ENCODE measurements at places on chromosomes 6 and 20.
A peak's percentile ranks its signal among the peaks of the same experiment; 100 is the strongest.

DNA sequence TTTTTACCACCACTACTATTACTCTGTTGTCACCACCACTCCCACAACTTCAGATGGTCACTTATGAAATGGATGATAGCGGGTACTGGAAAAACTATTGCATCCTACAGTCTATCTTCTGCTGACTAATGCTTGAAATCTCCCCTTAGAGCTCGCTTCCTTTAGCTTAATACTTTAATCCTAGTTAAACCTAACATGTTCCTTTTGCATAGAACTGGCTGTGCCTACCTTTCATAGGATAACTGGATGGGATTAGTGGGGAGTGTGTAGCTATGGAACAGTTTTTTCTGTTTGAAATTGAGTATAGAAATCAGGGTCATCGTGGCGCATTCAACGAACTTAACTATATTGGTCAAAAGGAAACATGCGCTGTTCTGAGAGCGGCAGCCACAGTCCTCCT, 294.7 kb downstream of the FARS2 start:
- no peak for DNase-seq

GRCh38 chr20:45822857-45823256, 4.3 kb downstream of the TNNC2 start:
- no peak for DNase-seq

DNA sequence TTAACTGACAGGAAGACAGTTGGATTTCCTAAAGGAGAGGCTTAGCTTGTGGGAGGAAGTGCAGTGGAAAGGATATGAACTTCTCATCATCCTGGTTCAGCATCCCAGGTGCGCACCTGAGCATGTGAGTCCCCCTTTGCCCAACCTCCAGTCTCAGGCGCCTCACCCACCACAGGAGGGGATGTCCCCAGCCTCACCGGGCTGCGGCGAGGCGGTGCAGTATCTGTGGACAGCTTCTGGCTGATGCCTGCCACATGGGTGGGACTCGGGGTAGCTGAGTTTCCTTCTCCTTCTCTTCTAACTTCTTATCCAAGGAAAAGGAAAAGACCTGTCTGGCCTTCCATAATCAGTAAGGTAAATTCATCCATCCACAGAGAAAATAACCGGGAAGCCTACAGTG, 539.3 kb upstream of the AGPAT4 start:
- no peak for DNase-seq

DNA sequence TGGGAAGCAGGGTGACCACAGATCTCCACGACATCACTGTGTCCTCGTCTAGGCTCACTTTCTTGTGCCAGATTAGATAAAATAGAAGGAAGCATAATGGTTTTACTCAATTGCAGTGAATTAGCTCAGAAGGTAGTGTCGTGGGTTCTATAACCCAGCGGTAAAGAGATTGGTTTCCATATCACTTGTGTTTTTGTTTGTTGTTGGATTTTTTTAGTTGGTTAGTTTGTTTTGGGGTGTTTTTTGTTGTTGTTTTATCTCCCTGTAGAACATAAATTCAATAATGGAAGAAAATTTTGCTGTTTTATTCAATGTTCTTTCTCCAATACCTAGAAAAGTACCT, 85.9 kb upstream of the PRSS16 start:
- no peak for DNase-seq

DNA sequence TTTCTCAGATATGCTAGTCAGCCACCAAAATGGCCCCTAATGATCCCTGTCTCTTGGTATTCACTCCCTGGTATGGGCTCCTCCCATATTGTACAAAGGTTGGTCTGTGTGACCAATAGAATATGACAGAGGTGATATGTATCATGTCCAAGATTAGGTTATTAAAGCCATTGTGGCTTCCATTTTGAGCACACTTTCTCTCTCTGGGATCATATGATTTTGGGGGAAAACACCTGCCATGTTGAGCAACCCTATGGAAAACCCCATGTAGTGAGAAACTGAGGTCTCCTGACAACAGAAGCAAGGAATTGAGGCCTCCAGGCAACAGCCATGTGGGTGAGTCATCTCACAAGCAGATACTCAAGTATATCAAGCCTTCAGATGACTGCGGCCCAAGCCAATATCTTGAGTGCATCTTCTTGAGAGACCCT, 7.1 kb upstream of the ZNF318 start:
- DNase-seq = no peak

DNA sequence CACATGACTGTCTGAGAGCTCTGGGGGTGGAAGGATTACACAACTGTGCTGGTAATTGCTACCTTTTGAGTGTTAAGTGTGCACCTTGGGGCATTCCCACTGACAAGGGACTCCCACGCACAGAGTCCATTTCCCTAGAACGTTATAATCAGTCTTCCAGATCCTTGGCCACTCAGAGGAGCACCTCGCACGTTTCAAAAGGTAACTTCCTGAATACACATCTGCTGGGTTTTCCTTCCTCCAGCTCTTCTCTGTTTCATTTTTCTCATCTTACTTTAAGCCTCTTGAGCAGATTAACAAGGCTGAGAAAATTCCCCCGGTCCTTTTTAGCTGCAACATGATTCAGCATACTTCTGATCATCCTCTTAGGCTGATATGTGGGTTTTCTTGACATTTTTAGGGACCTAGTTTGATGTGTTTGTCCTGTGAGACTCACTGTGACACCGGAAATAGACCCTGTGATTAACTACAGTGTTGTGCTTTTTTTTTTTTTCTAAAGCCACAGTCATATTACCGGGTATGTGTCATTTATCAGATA, 98.4 kb upstream of the DUSP22 start:
- DNase-seq = peak; percentile 47

- no peak for DNase-seq
Observed at GRCh38 chr20:51687108-51687507, 81.1 kb downstream of the ATP9A start.

- no peak for DNase-seq
Observed at GRCh38 chr20:35101620-35102019, 9.0 kb upstream of the TRPC4AP start.

- no peak for DNase-seq
Observed at GRCh38 chr6:95249661-95250060, 327.7 kb upstream of the MANEA start.

DNA sequence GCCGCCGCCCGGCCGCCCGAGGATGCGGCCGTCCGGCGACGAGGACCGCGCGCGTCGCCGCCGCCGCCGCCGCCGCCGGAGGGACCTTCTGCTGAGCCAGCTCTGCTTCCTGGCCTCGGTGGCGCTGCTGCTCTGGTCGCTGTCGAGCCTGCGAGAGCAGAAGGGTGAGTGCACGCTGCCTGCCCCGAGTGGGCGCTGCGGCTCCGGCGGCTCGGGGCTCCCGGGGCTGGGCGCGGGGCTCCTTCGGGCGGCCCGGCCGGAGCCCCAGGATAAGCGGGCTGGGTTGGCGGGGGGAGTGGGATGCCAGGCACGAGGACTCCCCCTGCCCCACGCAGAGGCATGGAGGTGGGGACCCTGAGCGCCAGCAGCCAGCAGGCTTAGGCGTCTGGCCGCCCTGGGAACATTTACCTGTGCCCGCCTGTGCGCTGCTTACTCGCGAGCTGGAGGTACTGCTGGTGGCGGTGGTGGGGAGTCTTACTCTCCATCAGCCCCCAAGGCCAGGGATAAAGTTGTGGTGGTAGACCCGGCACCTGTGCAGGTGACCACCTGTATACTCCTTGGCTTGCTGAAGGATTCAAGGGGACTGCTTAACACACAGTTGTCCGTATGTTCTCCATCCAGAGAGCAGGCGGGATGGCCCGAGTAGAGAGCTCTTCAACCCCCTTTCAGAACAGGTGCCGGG, 520 bp downstream of the SLC24A3 start:
- no peak for DNase-seq

DNA sequence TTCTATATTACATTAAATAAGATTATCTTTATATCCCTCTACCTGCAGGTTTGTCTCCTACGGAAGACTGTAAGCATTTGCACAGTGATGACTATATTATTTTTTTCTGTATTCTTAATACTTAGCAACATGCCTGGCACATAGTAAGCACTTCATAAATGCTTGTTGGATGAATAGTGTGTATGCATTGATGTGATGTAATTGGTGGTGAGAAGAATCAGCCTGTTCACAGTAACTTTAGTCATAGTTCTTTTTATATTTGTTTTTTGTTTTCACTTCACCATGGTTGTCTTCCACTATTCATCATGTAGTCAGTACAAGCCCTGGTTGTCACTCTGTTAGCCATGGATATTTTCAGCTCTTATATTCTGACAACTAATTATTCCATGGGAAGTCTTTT, 184.0 kb upstream of the FLRT3 start:
- DNase-seq = no peak

DNA sequence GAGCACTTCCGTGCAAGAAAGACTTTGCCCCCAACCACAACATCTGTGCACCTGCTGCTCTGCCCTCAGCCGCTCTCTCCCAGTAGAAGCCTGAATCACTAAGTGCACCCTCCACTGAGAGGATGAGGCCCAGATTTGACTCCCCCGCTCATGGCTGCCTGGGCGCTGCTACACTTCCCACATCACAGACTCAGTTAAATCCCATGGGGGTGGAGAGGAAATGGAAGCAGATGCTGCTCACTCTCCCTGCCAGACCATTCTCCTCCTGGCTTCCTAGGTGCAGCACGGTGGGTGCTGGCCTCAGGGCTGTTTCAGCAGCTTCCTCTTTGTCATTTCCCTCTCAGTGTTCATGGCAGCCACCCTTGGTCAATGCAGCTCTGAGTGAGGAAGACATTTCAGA, 4.8 kb downstream of the CST5 start:
- no peak for DNase-seq

DNA sequence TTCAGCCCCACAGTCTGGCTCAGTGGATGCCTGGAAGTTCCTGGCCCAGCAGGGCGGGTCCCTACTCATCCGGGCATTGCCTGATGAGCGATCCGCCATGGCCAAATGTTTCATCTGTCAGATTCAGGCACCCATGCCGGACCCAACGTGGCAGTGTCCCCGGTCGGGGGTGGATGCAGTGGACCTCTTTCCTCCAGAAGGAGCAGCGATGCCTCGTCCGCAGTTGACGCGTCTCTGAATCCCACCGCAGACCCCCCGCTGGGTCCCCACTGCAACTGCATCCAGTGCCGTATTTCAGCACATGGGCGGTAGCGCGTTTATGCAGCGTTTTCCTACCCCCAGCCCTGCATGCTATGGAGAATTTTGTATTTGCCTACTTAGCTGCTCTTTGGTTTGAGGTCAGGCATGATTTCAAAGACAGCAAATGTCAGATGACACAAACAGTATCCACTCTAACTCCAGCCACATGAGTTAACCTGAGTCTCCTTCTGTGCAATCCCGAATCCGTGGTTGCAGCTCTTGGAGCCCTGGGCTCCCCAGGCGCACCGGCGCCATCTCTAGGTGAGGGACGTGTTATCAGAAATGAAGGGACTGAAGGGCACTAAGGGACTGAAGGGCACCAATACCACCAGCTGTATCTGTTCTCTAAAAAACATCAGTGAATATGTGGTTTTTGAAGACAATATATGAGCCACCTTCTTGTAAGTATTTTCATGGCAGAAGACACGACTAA, 72.6 kb upstream of the THBS2 start:
- no peak for DNase-seq

GRCh38 chr6:157019115-157019641, 242.0 kb downstream of the ARID1B start:
- no peak for DNase-seq

GRCh38 chr20:2006452-2007361, 12.8 kb upstream of the PDYN start:
- peak; percentile 17 for DNase-seq

GRCh38 chr20:18224968-18225568, 63.3 kb upstream of the ZNF133 start:
- DNase-seq = no peak

- DNase-seq = no peak
Observed at GRCh38 chr6:161168281-161168891, 105.5 kb downstream of the AGPAT4 start.

GRCh38 chr20:9999645-10000044, 35.1 kb upstream of the ANKEF1 start:
- no peak for DNase-seq

DNA sequence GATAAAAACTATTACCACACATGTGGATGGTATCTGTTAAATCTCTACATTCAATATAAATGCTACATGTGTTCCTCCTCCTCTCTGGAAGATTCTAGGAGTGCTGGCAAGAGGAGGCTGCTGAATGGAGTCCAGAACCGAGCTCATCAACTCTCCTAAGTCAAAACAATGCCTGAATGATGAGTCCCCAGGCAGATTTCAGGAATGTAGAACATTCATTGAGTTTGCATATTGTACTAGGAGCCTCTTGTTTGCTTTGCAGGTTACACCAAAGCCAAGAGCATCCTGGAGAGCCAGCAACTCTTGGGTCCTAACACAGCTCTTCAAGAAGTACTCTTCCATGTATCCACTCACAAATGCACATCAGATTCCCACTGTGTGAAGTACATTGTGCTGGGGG, 117.6 kb upstream of the UST start:
- DNase-seq = no peak

DNA sequence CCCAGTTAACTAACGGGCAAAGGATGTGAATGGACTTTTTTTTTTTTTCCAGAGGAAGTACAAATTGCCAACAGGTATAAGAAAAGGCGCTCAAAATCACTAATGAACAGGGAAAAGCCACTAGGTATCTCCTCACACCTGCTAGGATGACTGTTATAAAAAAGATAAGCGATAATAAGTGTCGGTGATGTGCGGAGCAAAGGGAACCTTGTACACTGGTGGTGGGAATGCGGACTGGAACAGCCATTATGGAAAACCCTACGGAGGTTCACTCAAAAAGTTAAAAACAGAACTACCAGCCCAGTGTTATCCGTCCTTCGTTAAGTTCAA, 787 bp upstream of the RAB32 start:
- DNase-seq = no peak

GRCh38 chr6:143569040-143569439, 57.5 kb upstream of the FUCA2 start:
- no peak for DNase-seq

- no peak for DNase-seq
Observed at GRCh38 chr20:58305061-58305460, 4.5 kb upstream of the RAB22A start.

- DNase-seq = no peak
Observed at GRCh38 chr6:107632381-107633136, 142.6 kb downstream of the SOBP start.

- no peak for DNase-seq
Observed at GRCh38 chr6:31114541-31114878, at the start of gene PSORS1C1. Gene PSORS1C1, plus strand, starts transcription at chr6:31114800. Its CDS starts 14,833 bp downstream, at chr6:31129633.

DNA sequence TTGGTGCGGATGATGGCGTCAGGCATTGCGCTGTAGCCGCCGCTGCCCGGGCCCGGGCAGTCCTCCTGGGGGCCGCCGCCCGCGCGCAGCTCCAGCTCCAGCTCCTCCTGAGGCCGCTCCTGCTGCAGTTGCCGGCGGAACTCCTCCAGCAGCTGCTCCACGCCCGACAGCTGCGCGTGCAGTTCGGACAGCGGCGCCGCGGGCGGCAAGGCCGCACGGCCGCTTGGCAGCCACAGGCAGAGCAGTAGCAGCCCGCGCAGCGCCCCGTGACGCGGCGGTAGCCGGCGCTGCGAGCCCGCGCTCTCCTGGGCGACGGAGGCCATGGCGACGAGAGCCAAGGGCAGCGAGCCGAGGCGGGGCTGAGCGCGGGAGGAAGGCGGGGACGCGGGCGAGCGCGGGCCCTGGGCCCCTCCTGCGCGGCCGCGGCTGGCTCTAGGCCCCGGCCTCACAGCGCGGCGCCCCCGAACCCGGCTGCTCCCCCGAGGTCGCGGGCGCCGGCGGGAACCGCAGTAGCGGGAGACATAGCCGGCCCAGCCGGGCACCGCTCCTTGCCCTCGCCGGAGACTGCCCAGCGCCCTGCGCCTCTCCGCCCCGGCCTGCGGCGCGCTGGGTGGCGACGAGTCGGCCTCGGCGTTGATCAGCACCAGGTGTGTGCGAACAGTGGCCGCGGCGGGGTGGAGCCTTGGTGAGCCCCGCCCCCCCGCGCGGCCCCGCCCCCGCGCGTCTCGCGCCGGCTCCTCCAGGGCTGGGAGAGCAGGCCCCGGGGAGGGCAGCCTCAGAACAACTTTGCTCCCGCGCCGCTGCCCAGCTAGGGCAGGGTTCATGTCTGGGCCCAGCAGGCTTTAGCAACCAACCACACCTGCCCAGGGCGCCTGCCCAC, at the start of gene LRP11:
TSS of gene LRP11 (minus strand) at position 662 of the 880 bp plus-strand sequence. CDS start at position 323, 339 bp downstream.
- peak; percentile 83 for DNase-seq
